Bronchus fibroblast of lung (primary cell): ENCODE measurements at places on chromosomes 5 and 9. TPM values are rescaled to one million over a fixed set of nuclear protein-coding genes. Genes with fewer than 3 reads are reported as not detected.

SLCO6A1 gene
- total RNA-seq, result not detected in 2 replicates

HAVCR2 gene
- under 0.01 and 0.17 TPM in 2 replicates for total RNA-seq

DMRTA1 gene
- total RNA-seq, result 0.15 and 0.17 TPM in 2 replicates

FLT4 gene
- total RNA-seq, result under 0.01 and 0.45 TPM in 2 replicates

MYMK gene
- not detected in 2 replicates for total RNA-seq

SPINK5 gene
- not detected in 2 replicates for total RNA-seq

LPCAT1 gene
- 56.7 and 56.8 TPM in 2 replicates for total RNA-seq

PDZD2 gene
- 0.50 and 1.3 TPM in 2 replicates for total RNA-seq

SHISAL2B gene
- not detected in 2 replicates for total RNA-seq

C9orf153 gene
- total RNA-seq, result not detected in 2 replicates

MYO10 gene
- 15.6 and 16.8 TPM in 2 replicates for total RNA-seq

CORO2A gene
- 1.5 and 2.1 TPM in 2 replicates for total RNA-seq

SPRY4 gene
- total RNA-seq, result 8.9 and 10.1 TPM in 2 replicates

BTNL8 gene
- not detected in 2 replicates for total RNA-seq

PCDHGB2 gene
- total RNA-seq, result 0.50 and 0.59 TPM in 2 replicates

NXNL2 gene
- total RNA-seq, result 1.5 and 1.8 TPM in 2 replicates

DNM1 gene
- total RNA-seq, result 4.5 and 5.7 TPM in 2 replicates

GABRP gene
- not detected in 2 replicates for total RNA-seq

LMX1B gene
- total RNA-seq, result not detected in 2 replicates

SPINK7 gene
- not detected in 2 replicates for total RNA-seq

INVS gene
- 12.6 and 13.4 TPM in 2 replicates for total RNA-seq

AK3 gene
- total RNA-seq, result 38.8 and 44.2 TPM in 2 replicates

SHROOM1 gene
- 8.1 and 12.9 TPM in 2 replicates for total RNA-seq

WDR38 gene
- not detected in 2 replicates for total RNA-seq

PCDHGA9 gene
- total RNA-seq, result 1.7 and 1.9 TPM in 2 replicates
